ENCODE measurements at places on chromosomes 4 and X.
A peak's percentile ranks its signal among the peaks of the same experiment; 100 is the strongest.

GRCh38 chr4:185950891-185951290, 118.1 kb upstream of the TLR3 start:
- no peak for DNase-seq

- peak; percentile 42 for DNase-seq
Observed at GRCh38 chrX:68503836-68504636, 5.2 kb downstream of the YIPF6 start.

GRCh38 chrX:40845331-40845911, 110.1 kb upstream of the MED14 start:
- DNase-seq: no peak

DNA sequence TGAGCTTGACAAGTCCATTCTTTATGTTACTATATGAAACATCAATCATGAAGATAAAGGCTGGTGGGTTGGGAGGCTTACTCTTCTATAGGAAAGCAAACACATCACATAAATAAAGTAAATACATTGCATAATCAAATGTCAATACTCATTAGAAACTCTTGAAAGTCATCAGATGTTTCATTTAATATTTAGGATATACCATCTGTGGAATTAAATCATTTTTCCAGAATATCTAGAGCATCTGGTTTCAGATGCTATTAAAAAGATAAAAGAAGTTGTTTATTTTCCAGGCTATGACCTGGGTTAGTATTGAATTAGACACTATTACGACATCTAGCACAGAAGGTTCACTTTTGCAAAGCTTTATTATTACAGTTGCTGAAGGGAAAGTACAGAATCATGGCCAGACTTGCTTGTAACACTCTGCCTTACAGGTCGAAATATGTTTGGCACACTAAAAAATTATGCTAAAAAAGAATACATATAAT, 72.6 kb downstream of the METTL14 start:
- no peak for DNase-seq
